ENCODE measurements at places on chromosomes 16 and 17.

DNA sequence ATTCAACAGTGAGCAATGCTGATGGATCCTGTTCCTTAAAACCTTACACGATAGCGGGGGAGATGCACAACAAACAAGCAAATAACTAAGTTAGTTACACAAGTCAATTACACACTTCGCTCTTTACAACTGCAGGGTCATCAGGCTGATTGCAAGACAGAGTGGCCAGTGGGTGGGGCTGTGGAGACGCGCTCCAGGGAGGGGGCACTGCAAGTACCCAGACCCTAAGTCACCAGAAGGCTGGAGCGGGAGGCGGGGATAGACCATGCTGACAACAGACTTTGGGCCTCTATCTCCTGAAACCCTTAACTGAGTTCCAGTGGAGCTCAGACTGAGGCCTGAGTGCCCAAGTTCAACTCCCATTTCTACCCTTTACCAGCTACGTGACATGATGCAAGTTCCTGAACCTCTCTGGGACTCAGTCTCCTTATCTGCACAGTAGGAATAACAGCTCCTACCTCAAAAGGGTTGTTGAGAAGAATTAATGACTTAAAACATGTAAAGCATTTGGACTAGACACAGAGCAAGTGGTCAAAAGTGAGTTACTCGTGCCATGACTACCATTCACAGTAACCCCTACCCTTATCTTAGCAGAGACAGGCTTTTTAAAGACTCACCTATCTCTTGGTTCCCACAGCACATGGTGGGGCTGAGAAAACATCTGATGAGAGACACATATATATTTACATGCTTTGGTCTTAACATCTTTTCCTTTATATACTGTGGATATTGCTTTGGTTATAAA, 10.4 kb downstream of the CPPED1 start:
- DNase-seq, result no peak

- DNase-seq, result no peak
Measured at GRCh38 chr17:12745486-12745885, 43.8 kb upstream of the ARHGAP44 start.

- no peak for DNase-seq
Measured at GRCh38 chr17:31431852-31432658, 40.6 kb downstream of the RAB11FIP4 start.

GRCh38 chr16:3485821-3486505, 9.3 kb downstream of the C16orf90 start:
- DNase-seq, result no peak
